ENCODE measurements at places on chromosomes 5 and 9. TPM values are rescaled to one million over a fixed set of nuclear protein-coding genes. Genes with fewer than 3 reads are reported as not detected.

Gene PDCD1LG2
- 0.51 TPM for total RNA-seq

Gene PLPP7
- total RNA-seq: not detected

Gene MORN5
- total RNA-seq: not detected

Gene GLRA1
- not detected for total RNA-seq

Gene CTSL
- total RNA-seq: 1.9 TPM

Gene FAM169A
- 9.2 TPM for total RNA-seq

Gene FBP2
- not detected for total RNA-seq

Gene FCN2
- not detected for total RNA-seq

Gene CCNJL
- total RNA-seq: not detected

Gene ZNF879
- total RNA-seq: 2.6 TPM

Gene SLF1
- 11.9 TPM for total RNA-seq

Gene PFN3
- total RNA-seq: not detected

Gene ANKRA2
- 15.2 TPM for total RNA-seq

Gene ISL1
- total RNA-seq: not detected

Gene TPD52L3
- not detected for total RNA-seq

Gene PCDHGC4
- not detected for total RNA-seq

Gene NEUROG1
- not detected for total RNA-seq

Gene ENHO
- total RNA-seq: 0.38 TPM

Gene CTSV
- total RNA-seq: 0.08 TPM

Gene NAIF1
- total RNA-seq: 15.1 TPM

Gene SYNPO
- total RNA-seq: 0.04 TPM

Gene RALGPS1
- total RNA-seq: 1.7 TPM

Gene BRD8
- total RNA-seq: 56.4 TPM

Gene PCDHB10
- not detected for total RNA-seq

Gene ZNF608
- not detected for total RNA-seq

Gene PCDHGA12
- total RNA-seq: 0.10 TPM

Gene KIAA0825
- total RNA-seq: 1.2 TPM

All from activated CD8-positive, alpha-beta memory T cell treated with anti-CD3 and anti-CD28 coated beads for 36 hours (primary cell).